Activated T-cell treated with anti-CD3 and anti-CD28 coated beads for 4 hours (primary cell): ENCODE measurements at places on chromosomes 3 and 15.

DNA sequence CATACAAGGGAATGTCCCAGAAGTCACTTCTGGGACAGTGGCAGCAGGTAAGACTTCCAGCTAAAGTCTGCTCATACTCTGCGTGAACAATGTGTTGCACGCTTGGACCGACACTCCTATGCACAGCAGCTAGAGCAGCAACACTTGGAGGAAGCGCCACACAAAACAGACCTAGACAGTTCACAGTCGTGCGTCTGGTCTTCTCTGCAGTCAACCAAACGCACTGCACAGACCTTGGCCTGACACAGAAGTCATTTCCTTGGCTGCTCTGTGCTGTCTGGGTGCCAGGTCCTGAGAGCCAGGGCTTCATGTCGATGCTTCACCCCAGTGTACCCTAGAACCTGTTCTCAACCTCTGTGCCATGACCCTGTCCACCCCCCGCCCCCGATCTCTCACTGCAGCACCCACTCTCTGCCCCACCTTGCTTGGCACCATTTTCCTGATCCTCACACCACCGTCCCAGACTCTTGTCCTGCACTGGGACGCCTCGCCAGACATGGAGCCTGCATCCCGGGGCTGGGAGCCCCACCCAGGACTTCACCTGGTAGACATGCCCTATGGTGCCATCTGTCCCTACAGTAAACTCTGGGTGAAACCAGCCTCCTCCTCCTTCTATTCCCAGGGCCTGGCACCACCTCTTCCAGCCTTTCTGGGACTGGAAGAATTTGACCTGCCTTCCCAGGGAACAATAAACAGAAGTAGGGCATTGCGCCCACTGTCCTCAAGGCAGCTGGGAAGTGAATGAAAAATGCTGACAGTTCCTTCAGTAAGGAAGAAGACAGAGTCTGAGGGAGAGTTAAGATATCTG is 3.1 kb downstream of the ATP10A start:
- no peak for DNase-seq

DNA sequence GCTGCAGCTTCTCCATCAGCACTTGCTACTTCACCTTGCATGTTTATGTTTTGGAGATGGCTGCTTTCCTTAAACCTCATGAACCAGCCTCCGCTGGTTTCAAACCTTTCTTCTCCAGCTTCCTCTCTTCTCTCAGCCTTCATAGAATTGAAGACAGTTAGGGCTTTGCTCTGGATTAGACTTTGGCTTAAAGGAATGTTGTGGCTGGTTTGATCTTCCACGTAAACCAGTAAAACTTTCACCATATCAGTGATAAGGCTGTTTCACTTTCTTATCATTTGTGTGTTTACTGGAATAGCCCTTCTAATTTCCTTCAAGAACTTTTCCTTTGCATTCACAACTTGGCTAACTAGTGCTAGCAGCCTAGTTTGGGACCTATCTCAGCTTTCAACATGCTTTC is 11.7 kb upstream of the GNAT1 start:
- DNase-seq = no peak

DNA sequence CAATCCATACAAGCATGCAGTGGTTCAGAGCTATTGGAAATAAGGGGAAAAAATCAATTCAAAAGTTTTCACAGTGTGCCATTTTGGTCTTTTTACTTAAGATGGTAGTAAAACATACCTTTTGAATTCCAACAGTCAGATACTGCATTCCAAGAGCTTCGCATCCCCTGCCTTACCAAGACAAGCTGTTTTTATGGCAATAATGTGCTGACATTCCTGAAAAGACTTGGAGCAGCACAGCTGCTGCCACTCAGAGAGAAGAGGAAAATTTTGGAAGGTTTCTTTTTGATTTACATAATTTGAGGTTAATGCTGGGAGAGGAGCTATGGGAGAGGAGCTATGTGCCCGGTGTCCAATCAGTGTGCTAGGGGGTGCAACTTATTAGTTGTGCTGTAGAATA is 148.3 kb downstream of the FEZF2 start:
- DNase-seq = no peak

DNA sequence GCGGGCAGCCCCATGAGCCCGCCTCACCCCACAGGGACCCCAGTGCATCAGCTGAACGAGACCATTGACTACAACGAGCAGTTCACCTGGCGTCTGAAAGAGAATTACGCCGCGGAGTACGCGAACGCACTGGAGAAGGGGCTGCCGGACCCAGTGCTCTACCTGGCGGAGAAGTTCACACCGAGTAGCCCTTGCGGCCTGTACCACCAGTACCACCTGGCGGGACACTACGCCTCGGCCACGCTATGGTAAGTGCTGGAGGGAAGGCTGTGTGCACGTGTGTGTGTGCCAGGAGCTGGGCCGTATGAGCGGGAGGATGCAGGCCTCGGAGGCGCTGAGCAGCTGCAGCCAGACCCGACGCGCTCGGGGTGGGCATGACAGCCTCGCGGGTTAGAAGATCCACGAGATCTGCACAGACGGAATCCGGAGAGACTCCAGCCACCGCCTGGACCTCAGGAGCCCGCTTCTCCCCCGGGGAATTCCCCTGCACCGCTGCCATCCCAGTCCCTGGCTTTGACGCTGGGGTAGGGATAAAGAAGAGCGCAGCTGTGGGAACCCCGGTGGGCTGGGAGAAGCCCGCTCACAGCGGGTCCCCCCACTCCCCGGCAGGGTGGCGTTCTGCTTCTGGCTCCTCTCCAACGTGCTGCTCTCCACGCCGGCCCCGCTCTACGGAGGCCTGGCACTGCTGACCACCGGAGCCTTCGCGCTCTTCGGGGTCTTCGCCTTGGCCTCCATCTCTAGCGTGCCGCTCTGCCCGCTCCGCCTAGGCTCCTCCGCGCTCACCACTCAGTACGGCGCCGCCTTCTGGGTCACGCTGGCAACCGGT is 2.6 kb downstream of the DUOXA2 start:
- DNase-seq = no peak

- no peak for DNase-seq
Measured at GRCh38 chr3:177041021-177041729, 156.1 kb downstream of the TBL1XR1 start.

DNA sequence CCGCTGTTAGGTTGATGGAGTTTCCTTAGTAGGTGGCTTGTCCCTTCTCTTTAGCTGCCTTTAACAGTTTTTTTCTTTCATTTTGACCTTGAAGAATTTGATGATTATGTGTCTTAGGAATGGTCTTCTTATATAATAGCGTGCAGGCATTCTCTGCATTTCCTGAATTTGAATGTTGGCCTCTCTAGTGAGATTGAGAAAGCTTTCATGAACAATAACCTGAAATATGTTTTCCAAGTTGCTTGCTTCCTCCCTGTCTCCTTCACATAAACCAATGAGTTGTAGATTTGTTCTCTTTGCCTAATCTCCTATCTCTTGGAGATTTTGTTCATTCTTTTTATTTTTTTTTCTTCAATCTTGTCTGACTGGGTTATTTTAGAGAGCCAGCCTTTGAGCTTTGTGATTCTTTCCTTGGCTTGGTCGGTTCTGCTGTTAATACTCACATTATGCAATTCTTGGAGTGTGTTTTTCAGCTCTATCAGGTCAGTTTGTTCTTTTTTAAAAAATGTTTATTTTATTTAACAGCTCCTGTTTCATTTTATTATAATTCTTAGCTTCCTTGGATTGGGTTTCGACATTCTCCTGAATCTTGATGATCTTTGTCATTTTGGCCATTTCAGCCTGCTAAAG is 627.9 kb downstream of the SI start:
- no peak for DNase-seq

GRCh38 chr3:146093896-146094295 is 67.1 kb downstream of the PLOD2 start:
- no peak for DNase-seq

DNA sequence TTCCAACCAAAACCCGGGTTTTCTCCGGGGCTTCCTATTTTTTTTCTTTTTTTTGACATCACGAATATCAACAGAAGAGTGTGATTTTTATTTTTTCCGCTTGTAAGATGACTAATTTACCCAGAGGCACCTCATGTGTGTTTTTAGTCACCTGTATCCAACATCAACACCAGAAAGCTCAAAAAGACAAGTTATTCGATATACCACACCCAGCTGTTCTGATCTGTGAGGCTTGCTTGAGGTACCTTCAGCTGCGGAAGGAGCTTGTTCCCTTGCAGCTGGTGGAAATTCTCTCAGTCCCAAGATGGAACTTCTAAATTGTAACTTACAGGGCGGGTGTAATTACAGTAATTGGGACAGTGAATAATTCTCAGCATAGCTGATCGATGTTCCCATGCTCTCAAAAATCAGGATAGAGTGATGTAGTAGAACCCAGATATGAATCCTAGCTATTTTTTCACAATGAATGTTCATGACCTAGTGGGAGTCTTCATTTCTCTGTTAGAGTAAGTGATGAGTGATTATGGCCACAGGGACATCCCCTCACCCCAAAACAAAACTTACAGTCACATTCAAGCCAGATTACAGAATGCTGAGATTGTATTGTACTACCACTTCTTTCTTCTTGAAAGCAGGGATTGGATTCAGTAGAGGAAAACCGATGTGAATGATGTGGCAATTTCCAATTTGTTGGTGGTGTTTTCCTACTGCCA is 232.1 kb downstream of the AGBL1 start:
- DNase-seq = no peak

DNA sequence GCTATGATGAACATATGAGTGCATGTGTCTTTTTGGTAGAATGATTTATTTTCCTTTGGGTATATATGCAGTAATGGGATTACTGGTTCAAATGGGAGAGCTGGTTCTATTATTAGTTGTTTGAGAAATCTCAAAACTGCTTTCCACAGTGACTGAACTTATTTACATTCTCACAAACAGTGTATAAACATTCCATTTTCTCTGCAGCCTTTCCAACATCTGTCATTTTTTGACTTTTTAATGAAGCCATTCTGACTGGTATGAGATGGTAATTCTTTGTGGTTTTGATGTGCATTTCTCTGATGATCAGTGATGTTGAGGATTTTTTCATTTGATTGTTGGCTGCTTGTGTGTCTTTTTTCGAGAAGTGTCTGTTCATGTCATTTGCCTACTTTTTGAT is 1124.2 kb downstream of the NAALADL2 start:
- no peak for DNase-seq

- DNase-seq = no peak
Measured at GRCh38 chr15:101522091-101522490, 32.6 kb upstream of the PCSK6 start.

DNA sequence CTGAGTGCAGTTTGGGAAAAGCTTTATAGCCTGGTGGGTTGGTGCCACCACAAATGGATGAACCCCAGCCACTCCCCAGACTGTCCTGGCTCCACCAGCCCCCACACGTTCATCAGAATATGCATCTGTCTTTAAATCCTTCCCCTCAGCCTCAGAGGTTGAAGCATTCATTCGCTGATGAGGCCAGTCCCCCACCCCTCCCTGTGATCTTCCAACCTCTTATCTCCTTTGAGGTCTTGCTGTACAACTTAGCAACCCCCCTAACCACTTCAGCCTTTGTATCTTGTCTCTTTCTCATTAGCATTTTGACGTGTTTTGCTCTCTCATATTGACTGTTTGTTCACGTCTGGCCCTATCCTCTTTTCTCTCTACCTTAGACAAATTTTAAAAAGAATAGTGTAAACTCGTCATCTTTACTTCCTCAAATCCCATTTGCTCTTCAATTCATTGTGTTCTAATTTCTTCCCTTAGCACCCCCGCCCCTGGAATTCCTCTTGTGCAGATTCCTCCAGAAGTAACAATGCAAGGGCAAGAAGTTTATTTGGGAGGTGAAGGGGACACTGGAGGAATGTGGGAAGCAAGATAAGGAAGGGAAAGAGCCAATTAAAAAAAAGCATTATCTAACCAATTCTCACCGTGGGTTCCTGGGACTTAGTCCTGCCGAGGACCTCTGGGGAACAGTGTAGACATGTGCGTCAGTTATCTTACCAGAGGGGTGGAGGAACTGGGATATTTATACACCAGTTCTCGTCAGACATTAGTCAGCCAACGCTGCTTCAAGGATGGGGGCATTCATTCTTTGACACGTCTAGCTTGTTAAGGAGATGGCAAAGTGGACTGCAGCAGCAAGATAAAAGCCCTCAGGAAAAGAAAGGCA is 38.6 kb downstream of the MOBP start:
- DNase-seq = no peak

DNA sequence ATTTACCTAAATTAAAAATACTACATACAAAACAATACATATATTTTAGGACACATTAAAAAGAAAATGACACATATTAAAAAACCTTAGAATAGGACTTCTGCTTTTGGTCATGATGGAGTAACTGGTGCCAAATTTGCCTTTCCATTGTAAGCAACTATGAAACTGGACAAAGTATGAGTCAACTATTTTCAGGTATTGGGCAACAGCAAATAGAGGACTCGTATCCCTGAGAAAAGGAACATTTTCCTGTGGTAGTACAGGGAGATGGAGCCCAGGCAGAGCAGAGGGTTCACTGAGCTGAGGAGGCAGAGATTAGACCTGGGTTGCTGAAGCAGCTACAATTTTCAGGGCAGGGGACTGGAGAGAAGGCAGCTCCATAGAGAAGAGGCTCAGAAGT is 14.7 kb downstream of the CCR1 start:
- DNase-seq = no peak

GRCh38 chr3:111335512-111336303 is 206.3 kb upstream of the CD96 start:
- DNase-seq = no peak
